Liver (tissue), 10 donors: ENCODE measurements at places on chromosomes 3 and 15. TPM values are rescaled to one million over a fixed set of nuclear protein-coding genes. Genes with fewer than 3 reads are reported as not detected.

The P2RY12 gene
- 2.8 TPM for total RNA-seq

The FETUB gene
- total RNA-seq = 3.1 TPM

The IFT57 gene
- 5.9 TPM for total RNA-seq

The ZNF639 gene
- 23.4 TPM for total RNA-seq

The SPTSSB gene
- total RNA-seq = 1.0 TPM

The CEMIP gene
- under 0.01 TPM for total RNA-seq
